ENCODE measurements at places on chromosomes 7 and 10.

GRCh38 chr7:155227004-155227787 lies 70.5 kb upstream of the INSIG1 start:
- no peak for DNase-seq

DNA sequence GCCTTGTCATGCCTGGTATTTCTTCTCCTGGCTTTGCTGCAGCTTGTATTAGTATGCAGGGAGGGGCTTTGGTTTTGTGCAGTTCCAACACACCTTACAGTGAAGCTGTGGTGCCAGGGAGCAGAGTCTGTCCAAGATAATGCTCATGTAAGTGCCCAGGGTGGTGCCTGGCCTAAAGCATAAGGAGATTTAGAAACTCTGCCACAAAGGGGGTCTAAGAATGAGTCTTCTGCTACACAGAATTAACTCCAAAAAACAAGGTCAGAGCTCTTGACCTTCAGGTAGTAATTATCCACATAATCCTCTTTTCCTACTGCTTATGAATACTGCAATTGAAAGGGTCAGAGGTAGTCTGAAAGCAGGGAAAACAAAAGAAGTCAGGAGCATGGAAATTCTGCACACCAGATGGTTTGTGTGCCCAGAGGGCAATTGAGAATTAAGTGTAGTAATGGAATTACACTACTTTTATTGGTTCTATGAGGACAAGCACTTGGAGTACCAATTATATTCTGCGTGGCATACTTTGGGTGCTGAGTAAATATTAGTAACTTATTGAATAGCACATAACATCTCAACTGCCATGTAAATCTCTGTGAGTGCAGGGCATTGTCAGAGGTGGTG lies 121.5 kb downstream of the KAT6B start:
- DNase-seq, result no peak

- no peak for DNase-seq
These were observed 54.6 kb downstream of the AFAP1L2 start for GRCh38 chr10:114349522-114350215.

DNA sequence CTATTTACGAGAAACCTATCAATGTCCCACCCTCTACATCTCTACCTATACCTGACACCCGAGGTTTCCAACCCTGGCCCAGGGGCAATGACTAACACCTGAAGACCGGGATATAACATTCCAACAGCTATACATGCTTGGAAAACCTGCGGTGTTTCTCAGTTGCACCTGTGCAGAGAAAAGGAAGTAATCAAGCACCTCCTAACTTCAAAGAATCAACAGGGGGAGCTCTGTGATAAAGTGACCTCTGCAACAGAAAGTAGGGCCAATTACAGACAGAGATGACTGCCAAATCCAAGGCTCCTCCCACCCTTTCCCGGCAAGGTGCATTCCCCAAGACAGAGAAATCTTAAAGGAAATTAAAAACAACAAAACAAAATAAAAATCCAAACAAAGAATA lies 41.3 kb downstream of the CCDC6 start:
- DNase-seq, result no peak

DNA sequence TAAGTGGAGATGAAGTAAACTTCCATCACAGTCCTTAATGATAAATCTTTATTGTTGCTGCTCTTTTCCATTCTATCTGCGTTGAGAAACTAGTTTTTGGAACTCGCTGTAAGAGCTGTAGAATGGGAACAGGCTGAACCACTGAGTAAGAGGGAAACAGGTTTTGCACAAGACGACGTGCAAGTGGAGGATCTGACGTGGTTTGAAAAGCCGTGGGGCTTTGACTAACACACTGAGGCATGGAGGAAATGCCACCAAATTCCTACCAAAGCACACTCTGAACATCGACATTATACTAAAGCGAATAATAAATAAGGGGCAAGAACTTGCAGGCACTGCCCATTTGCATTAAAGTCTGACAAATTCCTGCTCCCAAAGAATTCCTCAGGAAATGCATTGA lies 160.6 kb downstream of the KLF6 start:
- DNase-seq, result no peak

DNA sequence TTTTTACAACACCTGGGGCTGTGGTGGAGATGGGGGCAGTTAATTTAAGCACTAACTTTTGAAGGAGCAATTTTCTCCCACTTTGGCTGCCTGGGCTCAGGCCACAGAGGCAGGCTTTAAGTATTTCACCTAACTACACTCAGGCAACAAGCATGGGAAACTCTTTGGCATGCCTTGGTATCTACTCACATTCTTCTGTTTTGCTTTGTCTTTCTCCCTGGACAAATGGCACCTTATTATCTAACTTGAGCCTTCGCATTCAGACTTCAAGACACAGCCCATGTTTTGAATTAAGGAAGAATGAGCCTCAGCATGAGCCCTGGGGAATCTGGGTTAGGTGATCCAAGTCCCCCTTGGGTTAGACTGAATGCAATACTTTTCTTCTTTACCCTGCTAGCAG lies 31.8 kb upstream of the BMPER start:
- no peak for DNase-seq

DNA sequence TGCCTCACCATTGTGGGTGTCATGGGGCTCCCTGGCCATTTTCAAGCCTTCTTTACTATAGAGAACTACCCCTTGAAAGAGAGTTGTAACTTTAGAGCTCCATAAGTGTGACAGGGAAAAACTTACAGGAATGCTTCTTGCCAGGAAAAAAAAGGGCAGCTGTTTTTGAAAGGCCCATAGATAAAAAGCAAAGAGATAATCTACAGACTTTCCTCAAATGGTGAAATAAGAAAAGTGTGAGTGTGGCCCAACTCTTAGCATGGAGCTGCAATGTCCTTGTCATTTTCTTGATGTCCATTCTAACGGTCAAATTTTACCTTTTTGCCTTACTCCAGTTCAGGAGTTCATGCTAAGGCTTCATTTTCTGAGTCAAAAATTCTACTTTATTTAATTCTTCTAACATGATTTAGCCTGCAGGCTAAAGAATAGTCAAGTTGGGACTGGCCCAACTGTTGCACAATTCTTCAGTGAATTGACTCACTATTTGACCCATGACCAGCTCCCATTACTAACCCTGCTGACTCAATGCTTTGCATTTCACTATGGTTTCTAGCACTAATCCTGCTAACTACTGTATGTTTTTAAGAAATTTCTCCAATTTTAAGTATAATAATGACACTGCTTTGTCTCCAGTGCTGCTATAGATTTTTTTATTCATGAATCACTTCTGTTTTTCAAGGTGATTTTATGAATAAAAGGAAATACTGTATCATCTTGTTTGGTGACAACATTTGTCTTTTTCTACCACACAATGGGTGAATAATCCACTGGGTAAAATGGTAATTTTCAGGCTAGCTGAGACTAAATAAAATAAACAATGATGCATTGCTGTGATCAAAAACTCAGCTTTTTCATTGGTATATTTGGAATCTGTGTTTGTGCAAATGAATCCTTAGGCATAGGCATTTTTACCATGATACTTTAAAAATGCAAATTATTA lies 41.4 kb upstream of the SGCE start:
- no peak for DNase-seq

DNA sequence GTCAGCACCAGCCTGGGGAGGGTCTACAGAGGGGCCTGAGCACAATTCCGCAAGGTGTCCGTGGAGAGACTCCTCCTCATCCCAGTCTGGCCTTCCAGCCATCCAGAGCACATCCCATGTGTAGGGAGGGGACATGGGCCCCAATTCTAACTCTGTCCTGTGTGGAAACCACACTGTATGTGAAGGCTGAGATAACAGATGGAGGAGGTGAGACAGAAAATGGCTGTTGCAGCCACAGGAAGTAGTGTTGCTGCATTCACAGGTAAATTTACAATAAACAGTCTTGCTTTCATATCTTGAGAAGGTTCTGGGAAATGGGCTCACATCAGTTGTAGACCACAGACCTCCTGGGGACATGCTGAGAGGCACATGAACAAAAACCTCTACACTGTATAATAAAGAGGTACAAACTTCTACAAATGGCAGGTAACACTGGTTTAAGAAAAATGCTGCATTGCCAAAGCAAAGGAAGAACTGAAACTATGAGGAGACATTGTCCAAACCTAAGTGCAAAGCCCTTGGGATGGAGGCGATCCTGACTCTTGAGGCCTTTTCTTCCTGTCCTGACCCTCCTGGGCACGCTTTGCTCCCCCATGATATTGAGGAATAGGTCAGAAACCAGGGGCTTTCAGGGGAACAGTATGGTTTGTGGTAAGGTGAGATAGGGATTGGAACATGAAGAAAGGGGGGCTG lies 21.6 kb upstream of the GIMAP2 start:
- no peak for DNase-seq

GRCh38 chr7:72325561-72325960 lies 86.6 kb downstream of the CALN1 start:
- no peak for DNase-seq

- DNase-seq, result no peak
These were observed 47.3 kb downstream of the DRGX start for GRCh38 chr10:49348593-49348992.

- no peak for DNase-seq
These were observed 5.2 kb upstream of the MKRN1 start for GRCh38 chr7:140484479-140484878.

GRCh38 chr7:1861799-1862458 lies 191.9 kb downstream of the ELFN1 start:
- no peak for DNase-seq

- no peak for DNase-seq
These were observed 2.0 kb upstream of the MTG1 start for GRCh38 chr10:133391761-133392518.

DNA sequence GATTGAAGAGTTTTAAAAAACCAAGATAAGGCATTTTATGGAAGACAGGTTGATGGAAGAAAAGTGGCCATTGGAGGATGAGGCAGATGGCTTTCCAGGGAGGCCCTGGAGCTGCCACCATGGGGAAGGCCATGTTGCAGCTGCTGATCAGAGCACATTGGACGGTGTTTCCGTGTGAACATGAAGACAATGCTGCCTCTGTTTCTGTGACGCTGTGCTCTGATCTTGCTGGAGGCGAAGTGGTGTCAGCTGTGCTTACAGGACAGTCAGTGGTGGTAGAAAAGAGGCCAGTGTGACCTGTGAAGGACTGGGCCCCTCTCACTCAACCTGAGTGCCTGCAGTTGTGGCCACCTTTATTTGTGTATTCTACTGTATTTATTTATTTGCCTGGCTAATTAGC lies 132.9 kb downstream of the FAM204A start:
- no peak for DNase-seq

DNA sequence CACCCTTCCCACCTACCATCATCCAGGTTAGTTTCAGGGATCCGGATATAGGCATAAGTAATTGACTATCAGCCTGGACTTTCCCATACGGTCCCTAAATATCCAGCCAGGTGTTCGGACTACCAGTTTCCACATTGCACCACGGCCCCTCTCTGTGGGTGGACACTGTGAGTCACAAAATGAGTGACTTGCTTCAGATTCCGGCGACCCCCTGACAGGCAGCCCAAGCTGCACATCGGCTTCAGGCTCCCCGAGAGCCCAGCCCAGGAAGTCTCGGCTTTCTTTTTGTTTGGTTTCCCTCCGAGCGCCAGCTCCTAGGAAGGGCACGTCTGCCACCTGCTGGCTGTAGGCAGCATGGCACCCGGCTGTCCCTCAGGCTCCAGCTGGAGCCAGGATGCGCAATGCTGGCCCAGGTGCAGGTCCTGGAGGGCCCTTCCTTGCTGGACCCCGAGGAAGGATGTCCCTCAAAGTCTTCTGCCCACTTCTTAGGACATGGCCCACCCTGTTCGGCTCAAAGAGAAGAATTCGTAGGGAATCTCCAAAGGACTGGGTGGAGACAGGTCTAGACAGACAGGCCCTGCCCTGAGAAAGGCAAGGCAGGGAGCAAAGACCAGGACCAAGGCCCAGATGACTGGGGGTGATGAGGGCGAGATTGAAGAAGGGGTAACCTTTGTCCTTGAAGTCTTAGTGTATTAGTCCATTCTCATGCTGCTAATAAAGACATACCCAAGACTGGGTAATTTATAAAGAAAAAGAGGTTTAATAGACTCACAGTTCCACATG lies 10.6 kb downstream of the HABP2 start:
- DNase-seq, result peak; percentile 20

DNA sequence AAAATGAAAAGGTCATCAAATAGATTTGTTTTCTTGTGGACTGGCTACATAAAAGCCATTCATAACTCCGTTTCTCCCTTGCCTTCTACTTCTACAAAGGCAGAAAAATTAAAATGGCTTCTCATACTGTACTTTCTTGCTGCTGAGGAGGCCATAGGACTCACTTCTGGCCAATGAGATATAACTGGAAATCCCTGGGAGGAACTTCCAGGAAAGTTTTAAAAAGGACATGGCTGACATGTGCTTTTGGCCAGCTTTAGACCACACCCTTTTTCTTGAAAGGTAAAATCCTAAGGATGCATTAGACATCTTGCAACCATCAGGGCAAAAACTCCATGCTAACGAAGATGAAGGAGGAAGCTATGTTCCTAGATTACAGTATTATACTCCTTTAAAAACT lies 58.5 kb downstream of the PDZD8 start:
- no peak for DNase-seq

GRCh38 chr10:110711382-110711781 lies 67.2 kb downstream of the RBM20 start:
- DNase-seq, result no peak

DNA sequence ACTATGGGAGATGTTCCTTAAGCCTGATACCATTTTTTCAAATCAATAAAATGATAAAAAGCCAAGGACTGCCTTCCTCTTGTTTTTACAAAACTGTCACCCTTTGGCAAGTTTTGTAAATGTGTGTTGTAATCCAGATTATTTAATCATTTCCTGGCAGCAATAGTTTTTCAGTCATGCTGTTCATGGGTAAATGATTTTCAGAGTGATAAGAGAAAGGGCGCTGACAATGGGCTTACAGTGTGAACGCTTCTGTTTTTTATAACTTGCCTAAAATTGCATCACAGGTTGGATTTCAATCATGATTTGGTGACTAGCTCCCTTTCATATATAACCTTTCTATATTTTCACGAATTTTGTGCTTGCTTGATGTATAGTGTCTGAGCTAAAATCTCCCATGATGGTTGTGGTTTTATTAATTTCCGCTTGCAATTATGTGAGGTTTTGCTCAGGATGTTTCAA lies 19.0 kb upstream of the DMBT1 start:
- DNase-seq, result no peak
